ENCODE measurements at places on chromosomes 7 and 10. TPM values are rescaled to one million over a fixed set of nuclear protein-coding genes. Genes with fewer than 3 reads are reported as not detected.

IL2RA gene
- not detected for total RNA-seq

LEP gene
- total RNA-seq: not detected

HYAL4 gene
- not detected for total RNA-seq

NUTM2A gene
- 0.82 TPM for total RNA-seq

RTKN2 gene
- total RNA-seq: 0.29 TPM

Measured in glomerular endothelial cell (primary cell).